ENCODE measurements at places on chromosomes 12 and 14.

DNA sequence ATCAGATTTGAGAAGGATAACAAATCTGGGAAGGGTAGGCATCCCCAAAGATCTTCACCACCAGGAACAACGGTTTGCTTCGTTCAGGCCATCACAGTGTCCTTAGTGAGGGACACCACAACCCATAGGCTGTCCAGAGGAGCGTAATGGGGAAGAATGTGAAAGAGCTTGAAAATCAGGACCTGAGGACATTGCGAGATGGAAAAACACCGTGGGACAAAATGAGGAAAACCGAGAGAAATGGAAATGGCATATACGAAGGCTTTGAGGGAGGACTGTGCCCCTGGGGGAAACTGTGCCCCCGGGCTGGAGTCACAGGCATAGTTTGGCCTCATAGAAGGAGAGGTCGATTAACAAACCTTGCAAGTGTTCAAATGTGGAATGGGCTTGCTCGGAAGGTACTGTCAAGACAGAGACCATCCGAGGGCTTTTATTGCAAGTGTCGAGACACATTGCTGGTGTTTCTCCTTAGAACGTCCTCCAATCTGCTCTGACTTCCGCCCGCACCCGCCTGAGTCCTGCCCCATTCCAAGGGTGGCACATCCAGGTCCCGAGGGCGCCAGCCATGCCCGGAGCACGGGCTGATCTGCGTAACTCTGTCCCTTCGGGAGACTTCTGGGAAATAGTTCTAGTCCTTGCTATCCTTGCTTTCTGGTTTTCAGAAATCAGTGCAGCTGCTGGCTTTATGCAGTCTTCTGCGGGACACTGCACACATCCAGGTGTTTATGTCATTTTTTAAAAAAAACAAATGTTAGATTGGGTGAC, 885 bp upstream of the PALS1 start:
- DNase-seq = no peak

DNA sequence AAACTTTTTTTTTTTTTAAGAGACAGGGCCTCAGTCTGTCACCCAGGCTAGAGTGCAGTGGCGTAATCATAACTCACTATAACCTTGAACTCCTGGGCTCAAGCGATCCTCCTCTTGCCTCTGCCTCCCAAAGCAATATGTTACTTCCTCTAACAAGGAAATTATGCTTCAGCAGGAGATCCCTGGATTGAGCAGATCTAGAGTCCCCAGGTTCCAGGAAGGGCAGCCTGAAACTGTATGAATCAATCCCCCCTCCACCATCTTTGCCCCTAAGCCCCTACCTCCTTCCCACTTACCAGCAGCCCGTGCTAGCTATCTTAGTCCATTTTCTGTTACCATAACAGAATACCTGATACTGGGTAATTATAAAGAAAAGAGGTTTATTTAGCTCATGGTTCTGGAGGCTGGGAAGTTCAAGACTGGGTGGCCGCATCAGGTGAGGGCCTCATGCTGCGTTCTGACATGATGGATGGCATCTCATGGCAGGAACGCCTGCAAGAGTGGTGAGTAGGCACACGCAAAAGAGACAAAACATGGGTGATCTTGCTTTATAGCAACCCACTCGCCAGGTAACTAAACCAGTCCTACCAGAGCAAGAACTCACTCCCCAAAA, 5.0 kb downstream of the TAMALIN start:
- DNase-seq = no peak

GRCh38 chr12:71780237-71780822, 25.7 kb downstream of the RAB21 start:
- DNase-seq = peak; percentile 81

DNA sequence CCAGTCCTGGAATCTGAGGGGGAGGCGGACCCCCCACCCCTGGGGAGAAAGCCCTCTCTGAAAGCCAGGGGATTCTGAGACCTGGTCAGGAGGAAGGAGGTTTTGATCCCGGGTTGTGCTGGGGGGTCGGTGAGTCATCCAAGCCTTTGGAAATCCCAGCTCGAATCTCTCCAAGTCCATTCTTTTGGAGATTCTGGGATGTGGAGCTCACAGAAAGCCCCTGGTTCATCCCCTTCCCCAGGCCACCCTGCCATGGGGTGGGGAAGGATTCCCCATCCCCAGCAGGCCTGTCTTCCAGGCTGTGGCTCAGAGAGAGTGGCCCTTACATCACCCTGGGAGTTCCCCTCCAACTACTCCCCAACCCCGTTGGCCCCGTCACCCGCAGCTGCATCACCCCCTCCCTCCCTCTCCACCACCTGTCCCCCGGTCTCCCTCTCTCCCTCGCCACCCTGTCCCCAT, 14.3 kb downstream of the EXOC3L4 start:
- DNase-seq = no peak

DNA sequence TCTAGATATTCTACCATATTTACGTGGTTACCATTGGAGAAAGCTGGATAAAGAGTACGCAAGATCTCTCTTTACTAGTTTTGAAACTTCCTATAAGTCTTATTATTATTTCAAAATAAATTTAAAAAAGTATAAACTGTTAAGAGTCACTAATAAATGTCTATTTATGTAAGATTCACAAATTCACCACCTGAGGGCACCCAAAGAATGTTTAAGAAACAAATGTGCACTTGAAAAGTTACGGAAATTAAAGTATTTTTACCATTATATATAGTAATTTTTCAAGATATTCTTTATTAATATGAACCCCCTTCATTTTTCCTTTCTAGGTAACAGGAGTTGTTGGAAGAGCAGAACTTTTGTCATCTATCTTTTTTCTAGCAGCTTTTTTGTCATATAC, 11.9 kb downstream of the TMTC3 start:
- DNase-seq = peak; percentile 40

DNA sequence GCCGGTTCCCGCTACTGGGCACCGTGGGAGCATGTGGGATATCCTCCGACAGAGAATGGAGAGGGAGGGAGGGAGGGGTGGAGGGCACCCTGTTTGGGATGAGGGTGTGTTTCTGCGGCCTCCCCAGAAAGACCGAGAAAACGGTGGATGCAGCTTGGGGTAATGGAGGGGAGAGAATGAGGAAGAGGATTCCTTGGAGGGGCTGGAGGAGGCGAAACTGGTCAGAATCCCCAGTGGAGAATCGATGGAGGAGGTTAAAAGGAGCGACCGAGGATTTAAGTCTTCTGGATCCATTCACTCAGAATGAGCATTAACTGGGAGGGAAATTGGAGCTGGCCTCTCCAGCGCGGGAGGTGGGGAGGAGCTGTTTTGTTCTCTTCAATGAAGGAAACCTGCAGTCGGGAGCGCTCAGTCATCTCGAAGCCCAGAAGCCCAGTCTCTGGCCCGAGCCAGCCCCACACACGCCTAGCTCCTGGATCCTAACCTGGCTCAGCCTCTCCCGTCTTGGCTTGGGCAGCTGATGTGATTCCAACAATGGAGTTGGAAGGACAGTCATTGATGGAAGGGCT, 581 bp downstream of the ARG2 start:
- peak; percentile 80 for DNase-seq

- DNase-seq = no peak
Observed at GRCh38 chr12:92253301-92253700, 107.7 kb upstream of the BTG1 start.

GRCh38 chr12:28869197-28869596, 279.9 kb upstream of the FAR2 start:
- DNase-seq = no peak

- DNase-seq = peak; percentile 66
Observed at GRCh38 chr14:33026850-33027430, 88.3 kb downstream of the NPAS3 start.

GRCh38 chr12:104475271-104475670, 18.5 kb downstream of the CHST11 start:
- no peak for DNase-seq

DNA sequence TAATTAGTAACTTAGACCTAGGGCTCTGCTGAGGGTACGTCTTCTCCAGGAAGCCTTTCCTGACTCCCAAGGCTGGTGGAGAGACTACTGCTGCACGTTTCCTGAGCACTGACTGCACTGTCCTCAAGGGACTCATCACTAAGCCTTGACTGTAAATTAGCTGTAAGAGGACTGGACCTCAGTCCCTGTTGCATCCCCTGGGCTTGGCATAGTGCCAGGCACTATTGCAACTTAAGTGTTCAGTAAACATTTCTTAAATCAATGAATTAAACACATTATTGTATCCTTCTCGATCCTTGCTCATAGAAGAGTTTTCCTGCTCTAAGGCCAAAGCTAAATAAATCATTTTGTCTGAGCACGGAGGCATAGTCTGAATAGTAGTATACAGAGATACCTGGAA, 31.9 kb upstream of the IFNG-AS1 start:
- no peak for DNase-seq

DNA sequence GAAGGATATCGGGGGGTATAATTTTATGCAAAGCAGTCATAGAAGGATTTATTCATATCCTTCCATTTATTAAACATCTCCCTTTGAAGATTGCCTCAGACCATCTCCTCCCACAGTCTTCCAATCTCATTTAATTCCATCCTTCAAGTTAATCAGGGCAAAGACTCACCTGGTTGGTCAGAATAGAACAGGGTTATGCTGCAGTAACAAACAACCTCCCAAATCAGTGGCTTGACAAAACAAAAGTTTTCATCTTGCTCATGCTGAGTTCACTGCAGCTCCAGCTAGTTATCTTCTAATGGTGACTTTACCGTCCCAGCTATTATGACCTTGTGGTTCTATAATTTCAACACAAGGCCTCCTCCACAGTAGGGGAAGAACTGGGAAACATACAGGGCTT, 48.8 kb upstream of the MTERF2 start:
- no peak for DNase-seq

- no peak for DNase-seq
Observed at GRCh38 chr12:46110223-46110611, 119.8 kb upstream of the SCAF11 start.
